ENCODE measurements at places on chromosomes 4 and X. TPM values are rescaled to one million over a fixed set of nuclear protein-coding genes. Genes with fewer than 3 reads are reported as not detected.

Gene CFAP47
- 0.14 TPM for polyA plus RNA-seq

Gene GLRA2
- 0.21 TPM for polyA plus RNA-seq

Gene ATP2B3
- polyA plus RNA-seq: 0.32 TPM

Gene MBTPS2
- 37.5 TPM for polyA plus RNA-seq

Gene XPNPEP2
- polyA plus RNA-seq: 14.6 TPM

Gene HTR2C
- 0.37 TPM for polyA plus RNA-seq

Gene TENT5D
- not detected for polyA plus RNA-seq

Gene MGARP
- 0.52 TPM for polyA plus RNA-seq

Gene USP17L10
- not detected for polyA plus RNA-seq

Gene ARR3
- 0.23 TPM for polyA plus RNA-seq

Gene KLHL4
- polyA plus RNA-seq: 8.9 TPM

Gene PPBP
- 17.0 TPM for polyA plus RNA-seq

Gene UGT2B15
- polyA plus RNA-seq: 0.09 TPM

Gene SMARCA1
- polyA plus RNA-seq: 103 TPM

Gene CLGN
- polyA plus RNA-seq: 4.7 TPM

Gene FDCSP
- 1.8 TPM for polyA plus RNA-seq

Gene MAOA
- 20.9 TPM for polyA plus RNA-seq

Gene IL15
- 2.3 TPM for polyA plus RNA-seq

Gene SRD5A3
- polyA plus RNA-seq: 18.7 TPM

Gene FBXO8
- 31.6 TPM for polyA plus RNA-seq

Gene CDX4
- polyA plus RNA-seq: not detected

Gene TLR6
- 0.69 TPM for polyA plus RNA-seq

Gene USP17L24
- not detected for polyA plus RNA-seq

Gene USP26
- not detected for polyA plus RNA-seq

Data from left renal pelvis (tissue), 4 donors.